Dermis microvascular lymphatic vessel endothelial cell (primary cell): ENCODE measurements at places on chromosomes 13 and 19. TPM values are rescaled to one million over a fixed set of nuclear protein-coding genes. Genes with fewer than 3 reads are reported as not detected.

KCNN4 gene
- 0.39 and 0.51 TPM in 2 replicates for total RNA-seq

ZIK1 gene
- 3.9 and 7.7 TPM in 2 replicates for total RNA-seq

CD209 gene
- under 0.01 TPM in 2 replicates for total RNA-seq

CFD gene
- total RNA-seq: 2.2 and 2.5 TPM in 2 replicates

CACNA1A gene
- under 0.01 and 0.13 TPM in 2 replicates for total RNA-seq

SIGLEC9 gene
- 0.26 and 0.38 TPM in 2 replicates for total RNA-seq

RGS9BP gene
- total RNA-seq: 0.39 and 0.89 TPM in 2 replicates
